ENCODE measurements at places on chromosomes 3 and 15.

DNA sequence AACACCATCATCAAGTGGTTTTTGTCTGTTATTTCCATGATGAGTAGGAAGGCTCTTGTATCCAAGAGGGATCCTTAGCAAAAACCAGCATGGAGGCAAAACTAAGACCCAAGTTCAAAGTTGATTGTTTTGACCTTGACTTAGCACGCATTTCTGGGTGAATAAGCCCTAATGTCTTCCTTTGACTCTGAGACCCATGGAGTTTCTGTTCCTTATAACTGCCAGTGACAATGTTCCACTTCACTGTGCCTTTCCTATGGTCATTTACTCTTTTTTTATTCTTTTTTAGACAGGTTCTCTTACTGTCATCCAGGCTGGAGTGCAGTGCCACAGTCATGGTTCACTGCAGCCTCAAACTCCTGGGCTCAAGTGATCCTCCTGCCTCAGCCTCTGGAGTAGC lies 118.2 kb upstream of the MRPL3 start:
- no peak for DNase-seq

DNA sequence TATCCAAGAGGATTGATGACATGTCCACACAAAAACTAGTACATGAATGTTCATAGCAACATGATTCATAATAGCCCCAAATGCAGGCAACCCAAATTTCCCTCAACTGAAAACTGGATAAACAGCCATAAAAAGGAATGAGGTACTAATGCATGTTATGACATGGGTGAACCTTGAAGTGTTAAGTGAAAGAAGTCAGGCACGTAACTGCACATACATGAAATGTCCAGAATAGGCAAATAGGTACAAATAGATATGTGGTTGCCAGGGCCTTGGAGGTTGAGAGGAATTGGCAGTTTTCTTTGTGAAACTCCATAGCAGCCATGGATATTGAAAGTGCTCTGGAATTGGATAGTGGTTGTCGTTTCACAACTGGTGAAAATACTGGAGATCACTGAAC lies 52.2 kb upstream of the CCR4 start:
- DNase-seq = no peak

- DNase-seq = no peak
Observed at GRCh38 chr3:129628169-129628522, 21.7 kb upstream of the PLXND1 start.

DNA sequence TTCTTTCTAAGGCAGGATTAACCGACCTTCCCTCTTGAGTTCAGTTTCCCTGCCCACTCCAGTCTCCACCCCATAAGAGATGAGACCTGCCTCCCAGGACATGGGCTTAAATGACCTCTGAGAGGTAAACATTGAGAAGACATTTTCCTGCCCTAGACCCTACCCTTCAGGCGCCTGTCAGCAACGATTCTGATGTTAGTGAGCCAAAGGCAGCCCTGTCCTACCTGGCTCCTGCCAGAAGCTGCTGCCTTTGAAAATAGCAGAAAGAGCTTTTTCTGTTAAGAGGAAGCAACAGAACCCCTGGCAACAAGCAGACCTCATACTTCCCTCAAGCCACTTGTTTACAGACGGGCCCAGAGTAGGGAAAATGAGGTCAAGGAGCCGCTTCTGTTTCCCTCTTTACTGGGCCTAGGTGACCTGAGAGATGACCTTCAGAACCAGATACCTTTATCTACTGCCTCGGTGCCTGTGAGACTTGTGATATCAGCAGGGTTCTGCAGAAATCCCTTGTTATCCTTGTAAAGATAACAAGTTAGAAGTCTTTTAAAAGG lies 52.0 kb downstream of the CD200R1L start:
- no peak for DNase-seq

DNA sequence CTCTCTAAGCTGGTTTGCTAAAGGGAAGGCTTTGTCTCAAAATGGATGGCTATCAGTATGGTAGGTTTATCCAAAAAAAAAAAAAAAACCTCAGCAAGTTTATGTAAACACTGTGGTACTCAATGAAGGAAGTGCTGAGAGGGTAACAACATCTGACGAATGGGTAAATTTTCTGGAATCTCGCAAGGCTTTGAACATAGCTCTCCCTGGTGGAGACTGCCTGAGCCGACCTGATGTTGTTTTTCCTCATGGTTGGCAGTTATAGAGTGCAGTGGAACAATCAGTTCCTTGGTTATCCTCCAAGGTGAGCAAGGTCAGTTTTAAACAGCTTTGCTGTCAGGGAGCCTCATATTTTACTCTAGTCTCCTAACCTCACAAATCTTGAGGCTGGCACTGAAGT lies 94.6 kb downstream of the ZPLD1 start:
- DNase-seq = no peak

DNA sequence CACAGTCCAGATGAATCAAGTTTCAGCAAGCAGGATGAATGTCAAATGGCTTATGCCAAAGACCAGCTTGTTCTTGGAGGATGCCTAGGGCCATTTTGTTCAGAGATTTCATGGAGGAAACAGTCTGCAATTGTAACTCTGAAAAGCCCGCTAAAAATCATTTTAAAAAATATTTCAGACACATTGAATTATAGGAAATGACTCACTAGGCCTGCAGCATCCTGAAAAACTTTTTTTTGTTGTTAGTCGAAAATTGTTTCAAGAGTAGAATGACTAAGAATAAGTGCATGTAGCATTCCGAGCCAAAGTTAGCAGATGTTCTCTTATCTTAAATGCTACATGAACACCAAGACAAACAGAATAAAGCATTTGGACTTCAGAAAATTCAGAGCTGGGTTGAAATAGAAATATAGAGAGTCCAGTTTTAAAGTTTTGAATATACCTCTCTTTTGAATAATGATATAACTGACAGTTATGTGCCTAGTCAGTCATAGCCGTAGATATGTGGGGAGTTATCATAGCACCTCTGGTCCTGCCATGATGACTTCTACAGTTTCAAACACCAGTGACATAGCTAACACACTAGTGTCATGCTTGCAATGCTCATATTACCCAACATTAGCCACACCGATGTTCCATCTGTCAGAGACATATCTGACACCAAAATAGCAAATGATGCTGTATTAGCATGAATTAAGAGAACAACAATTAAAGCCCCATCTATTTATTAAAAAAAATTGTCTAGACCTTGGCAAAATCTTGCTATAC lies 1462.8 kb upstream of the GBE1 start:
- DNase-seq = no peak

DNA sequence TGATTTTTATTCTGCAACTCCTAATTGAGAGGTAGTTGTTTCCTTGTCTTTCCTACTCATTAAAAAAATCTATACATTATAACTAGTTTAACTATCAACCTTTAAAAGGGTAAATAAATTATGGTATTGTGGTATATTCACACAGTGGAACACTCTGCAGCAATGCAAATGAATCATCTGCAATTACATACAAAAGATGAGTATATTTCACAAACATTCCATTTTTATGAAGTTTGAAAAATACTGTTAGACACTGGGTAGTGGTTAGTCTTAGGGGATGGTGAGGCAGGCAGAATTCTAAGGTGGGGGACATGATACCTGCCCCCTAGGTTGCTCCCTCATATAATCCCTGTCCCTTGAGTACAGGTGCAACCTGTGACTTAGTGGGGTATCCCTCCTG lies 44.0 kb upstream of the MAGI1 start:
- no peak for DNase-seq

DNA sequence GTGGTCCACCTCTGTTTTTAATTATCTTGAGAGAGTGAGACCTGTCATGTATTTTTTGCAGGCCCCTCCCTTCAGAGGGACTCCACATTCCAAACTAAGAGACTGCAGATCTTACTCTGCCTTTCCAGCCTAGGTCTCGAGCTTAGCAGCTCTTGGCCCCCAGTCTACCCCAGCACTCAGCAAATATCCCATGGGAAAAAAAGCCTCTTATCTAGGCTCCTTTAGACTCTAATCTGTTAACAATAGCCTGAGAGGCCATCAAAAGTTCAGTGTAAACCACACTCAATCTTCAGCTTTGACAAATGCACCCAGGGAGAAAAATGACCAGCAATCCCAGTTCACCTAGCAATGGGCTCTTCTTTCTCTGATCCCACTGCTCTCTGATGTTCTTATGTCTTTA lies 8.6 kb upstream of the BLM start:
- DNase-seq = no peak

GRCh38 chr3:128873244-128874022 lies 6.0 kb upstream of the ACAD9 start:
- no peak for DNase-seq

DNA sequence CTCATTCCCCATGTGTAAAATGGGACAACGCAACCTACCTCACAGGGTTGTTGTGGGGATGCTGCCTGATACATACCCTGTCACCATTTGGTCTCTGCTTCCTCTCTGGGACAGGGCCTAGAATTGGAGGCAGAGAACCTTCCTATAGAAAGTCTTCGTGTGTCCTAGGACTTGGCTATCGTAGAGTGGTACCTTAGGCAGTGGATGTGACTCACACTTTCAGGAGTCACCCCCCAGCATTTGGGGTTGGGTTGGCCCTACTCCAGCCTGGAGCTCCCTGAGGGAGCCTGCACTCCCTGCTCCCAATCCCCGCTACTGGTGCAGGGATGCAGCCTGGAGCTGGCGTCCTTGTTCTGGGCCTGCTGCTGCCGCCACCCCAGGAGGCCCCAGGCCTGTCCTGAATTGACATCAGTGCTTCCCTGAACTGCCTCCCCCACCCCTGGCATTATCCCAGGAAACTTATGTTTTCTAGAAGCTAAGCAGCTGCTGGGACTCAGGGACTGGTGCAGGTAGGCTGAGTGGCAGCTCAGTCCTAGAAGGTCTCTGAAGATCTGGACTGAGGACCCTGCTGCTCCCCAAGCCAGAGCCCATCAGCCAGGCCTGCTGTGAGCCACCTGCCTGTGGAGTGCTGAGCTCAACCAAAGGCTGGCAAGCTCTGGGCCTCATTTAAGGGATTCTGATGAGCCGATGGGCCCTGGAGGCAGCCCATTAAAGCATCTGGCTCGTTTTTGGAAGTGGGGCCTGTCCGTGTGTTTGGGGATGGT lies 9.9 kb downstream of the C15orf39 start:
- no peak for DNase-seq

DNA sequence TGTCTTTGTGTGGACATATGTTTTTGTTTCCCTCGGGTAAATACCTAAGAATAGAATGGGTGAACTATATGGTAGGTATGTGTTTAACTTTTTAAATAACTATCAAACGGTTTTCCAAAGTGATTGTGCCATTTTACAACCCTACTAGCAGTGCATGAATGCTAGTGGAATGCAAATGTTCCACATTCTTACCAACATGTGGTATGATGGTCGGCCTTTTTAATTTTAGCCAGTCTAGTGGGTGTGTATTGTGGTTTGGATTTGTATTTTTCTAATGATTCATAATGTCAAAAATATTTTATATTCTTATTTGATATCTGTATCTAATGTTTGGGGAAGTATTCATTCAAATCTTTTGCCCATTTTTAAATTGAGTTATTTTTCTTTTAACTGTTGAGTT lies 68.2 kb upstream of the SMAD3 start:
- DNase-seq = no peak

DNA sequence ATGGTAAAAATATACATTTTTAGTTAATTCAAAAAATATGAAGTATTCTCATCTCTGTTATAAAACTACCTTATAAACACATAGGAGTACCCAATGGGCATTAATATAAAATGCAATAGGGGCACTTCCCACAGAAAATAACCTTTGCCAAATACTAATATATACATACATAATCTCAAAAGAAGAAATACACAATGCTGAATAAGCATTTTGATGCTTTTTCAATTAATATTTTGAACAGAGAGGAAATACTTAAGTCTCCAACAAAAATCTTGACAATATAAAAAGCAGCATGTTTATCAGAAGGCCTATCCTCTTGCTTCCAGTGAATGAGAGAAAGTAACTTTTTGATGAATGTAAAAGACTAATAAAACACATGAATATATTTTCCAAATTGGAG lies 110.7 kb downstream of the ROBO1 start:
- no peak for DNase-seq

- no peak for DNase-seq
Observed at GRCh38 chr3:48068886-48069285, 52.7 kb upstream of the MAP4 start.

- no peak for DNase-seq
Observed at GRCh38 chr15:91061997-91062396, 38.1 kb upstream of the SV2B start.

DNA sequence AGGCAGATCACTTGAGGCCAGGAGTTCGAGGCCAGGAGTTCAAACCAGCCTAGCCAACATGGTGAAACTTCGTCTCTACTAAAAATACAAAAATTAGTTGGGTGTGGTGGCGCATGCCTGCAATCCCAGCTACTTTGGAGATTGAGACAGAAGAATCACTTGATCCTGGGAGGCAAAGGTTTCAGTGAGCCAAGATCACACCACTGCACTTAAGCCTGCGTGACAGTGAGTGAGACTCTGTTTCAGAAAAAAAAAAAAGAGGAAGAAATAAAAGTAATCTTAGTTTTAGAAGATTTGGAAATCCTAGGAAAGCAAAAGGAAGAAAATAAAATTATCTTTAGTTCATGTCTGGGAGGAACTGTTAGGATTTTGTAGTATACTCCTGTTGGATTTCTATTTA lies 77.2 kb downstream of the IL12A start:
- DNase-seq = no peak

DNA sequence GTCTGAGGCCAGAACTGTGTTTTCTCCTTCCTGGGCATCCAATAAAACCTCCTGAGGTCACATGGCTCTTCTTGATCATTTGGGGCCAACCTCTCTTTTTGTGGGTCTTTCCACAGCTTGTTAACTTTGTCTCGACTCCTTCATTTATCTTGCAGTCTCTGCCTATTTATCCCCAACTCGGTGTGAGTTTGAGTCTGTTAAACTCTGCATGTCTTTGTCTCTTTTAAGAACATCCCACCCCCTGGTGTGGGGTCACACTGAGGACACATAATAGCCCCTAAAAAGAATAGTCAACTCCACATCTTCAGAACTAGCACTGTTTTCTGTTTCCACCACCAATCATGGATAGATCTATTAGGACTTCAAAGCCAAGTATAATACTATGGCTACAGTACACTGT lies 187.2 kb downstream of the TLE3 start:
- no peak for DNase-seq

GRCh38 chr15:73994912-73995622 lies 551 bp downstream of the PML start:
- no peak for DNase-seq

GRCh38 chr3:12339701-12340480 lies 51.0 kb downstream of the PPARG start:
- DNase-seq = no peak

GRCh38 chr3:30314757-30315325 lies 291.6 kb upstream of the TGFBR2 start:
- no peak for DNase-seq

- DNase-seq = no peak
Observed at GRCh38 chr3:41244620-41245336, 45.5 kb downstream of the CTNNB1 start.

- DNase-seq = no peak
Observed at GRCh38 chr3:66644549-66644948, 143.7 kb upstream of the LRIG1 start.

- no peak for DNase-seq
Observed at GRCh38 chr15:38905632-38906031, 341.0 kb upstream of the RASGRP1 start.

DNA sequence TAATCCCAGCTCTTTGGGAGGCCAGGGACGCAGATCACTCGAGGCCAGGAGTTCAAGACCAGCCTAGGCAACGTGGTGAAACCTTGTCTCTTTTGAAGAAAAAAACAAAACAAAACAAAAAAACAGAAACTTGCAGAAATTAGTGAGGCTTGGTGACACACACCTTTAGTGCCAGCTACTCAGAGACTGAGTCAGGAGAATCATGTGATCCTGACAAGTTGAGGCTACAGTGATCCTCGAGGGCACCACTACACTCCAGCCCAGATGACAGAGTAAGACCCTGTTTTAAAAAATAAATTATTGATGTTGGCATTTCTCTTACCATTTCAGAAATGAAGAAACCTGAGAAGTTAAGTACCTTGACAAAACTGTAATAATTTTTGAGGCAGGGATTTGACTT lies 44.6 kb upstream of the CCNB2 start:
- no peak for DNase-seq
